ENCODE measurements at places on chromosomes 6 and 20. TPM values are rescaled to one million over a fixed set of nuclear protein-coding genes. Genes with fewer than 3 reads are reported as not detected.
A peak's percentile ranks its signal among the peaks of the same experiment; 100 is the strongest.

GRCh38 chr6:170182781-170183120 is 108.1 kb downstream of the DLL1 start:
- DNase-seq = no peak
- peaks cover 6% of the 10 kb centered on the region for H3K27me3 ChIP-seq
- no peaks in the 10 kb centered on the region for H3K36me3 ChIP-seq
- H3K4me3 ChIP-seq = no peak overlapping the region

DNA sequence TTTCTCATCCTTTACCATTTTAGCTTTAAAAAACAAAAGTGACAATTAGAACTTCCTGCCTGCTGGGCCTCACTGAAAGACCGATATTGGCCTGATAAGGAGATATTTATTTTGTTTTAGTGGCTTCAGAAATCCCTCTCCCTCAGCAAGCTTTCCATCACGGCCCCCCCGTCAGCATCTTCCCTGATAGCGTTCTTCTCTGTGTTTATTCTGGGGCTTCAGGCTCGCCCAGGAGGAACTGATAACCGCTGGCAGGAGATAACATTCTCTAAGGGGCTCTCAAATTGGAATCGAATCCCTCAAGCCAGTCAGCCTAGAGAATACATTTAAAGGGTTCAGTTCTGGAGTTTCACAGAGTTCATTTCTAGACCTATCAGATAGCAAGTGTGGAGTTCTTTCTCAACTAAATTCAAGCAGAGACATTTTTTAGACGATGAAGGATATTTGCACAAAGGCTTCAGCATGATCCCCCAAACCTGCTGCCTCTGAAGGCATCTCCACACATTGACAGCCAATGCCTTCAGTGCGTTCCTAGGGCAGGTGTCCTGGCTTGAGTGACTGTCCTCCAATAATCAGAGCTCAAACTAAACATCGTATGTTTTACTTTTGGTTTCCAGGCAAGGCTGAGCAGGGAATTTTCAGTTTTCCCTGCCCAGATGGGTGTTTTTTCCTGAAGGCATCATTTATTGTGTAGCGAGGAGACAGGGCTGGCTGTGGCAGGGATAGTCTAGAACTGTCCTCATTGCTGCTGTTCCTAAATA is 17.0 kb downstream of the PRDM1 start:
- no peaks in the 10 kb centered on the region for H3K36me3 ChIP-seq
- peak overlapping the region; percentile 23 for H3K4me3 ChIP-seq
- DNase-seq = no peak
- H3K27ac ChIP-seq = peak overlapping the region; percentile 50
- H3K4me1 ChIP-seq = peaks cover 38% of the 10 kb centered on the region

DNA sequence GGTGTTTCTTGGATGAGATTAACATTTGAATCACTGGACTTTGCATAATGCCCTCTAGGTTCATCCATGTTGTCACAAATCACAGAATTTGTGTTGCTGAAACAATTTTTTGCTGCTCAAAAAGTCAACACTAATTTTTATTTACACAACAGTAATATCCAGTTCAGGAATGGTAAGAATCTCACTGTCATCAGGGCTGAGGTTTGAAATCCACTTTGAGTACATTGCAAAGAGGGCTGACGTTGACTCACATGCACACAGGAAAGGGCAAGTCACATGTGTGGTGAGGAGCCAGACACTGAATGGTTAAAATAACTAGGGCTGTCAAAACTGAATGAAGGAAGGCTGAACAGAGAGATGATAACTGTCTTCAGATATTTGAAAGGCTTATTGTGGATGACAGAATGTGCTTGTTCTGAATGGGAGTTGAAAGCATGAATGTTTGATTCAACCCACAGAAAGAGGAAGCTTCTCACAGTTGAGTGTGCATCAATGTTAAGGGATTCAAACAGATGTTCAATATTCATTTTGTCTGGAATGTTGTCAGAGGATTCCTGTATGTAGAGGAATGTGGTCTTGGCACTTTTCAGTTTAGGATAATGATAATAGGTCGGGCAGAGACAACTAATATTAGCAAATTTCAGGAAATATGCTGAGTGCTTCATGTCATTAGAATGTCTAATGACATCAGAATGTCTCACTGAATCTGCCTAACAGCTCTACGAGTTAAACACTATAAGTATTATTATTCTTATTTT is 3.6 kb upstream of the ADGRG6 start:
- no peak overlapping the region for H3K4me3 ChIP-seq
- H3K27ac ChIP-seq = no peak overlapping the region
- peaks cover 27% of the 10 kb centered on the region for H3K27me3 ChIP-seq
- no peak for DNase-seq
- no peaks in the 10 kb centered on the region for H3K4me1 ChIP-seq

The ZBTB24 gene
- 7.7 TPM for total RNA-seq

GRCh38 chr20:8246716-8247115 is 114.7 kb downstream of the PLCB1 start:
- H3K4me1 ChIP-seq = no peaks in the 10 kb centered on the region
- no peaks in the 10 kb centered on the region for H3K27me3 ChIP-seq
- no peaks in the 10 kb centered on the region for H3K36me3 ChIP-seq
- no peak for DNase-seq

GRCh38 chr20:62066339-62066982 is 780 bp upstream of the TAF4 start:
- peak overlapping the region; percentile 80 for H3K27ac ChIP-seq
- H3K4me3 ChIP-seq = peak overlapping the region; percentile 52
- H3K4me1 ChIP-seq = peaks cover 23% of the 10 kb centered on the region
- peak; percentile 60 for DNase-seq

- peaks cover 4% of the 10 kb centered on the region for H3K4me1 ChIP-seq
- no peak for DNase-seq
- H3K36me3 ChIP-seq = no peaks in the 10 kb centered on the region
- no peaks in the 10 kb centered on the region for H3K27me3 ChIP-seq
- no peak overlapping the region for H3K4me3 ChIP-seq
Measured at GRCh38 chr6:42212442-42212841, 5.2 kb downstream of the MRPS10 start.

GRCh38 chr6:105794239-105794638 is 291.9 kb upstream of the PRDM1 start:
- peaks cover 51% of the 10 kb centered on the region for H3K4me1 ChIP-seq
- H3K4me3 ChIP-seq = no peak overlapping the region
- H3K27me3 ChIP-seq = no peaks in the 10 kb centered on the region
- no peaks in the 10 kb centered on the region for H3K36me3 ChIP-seq
- peak; percentile 77 for DNase-seq
- peak overlapping the region; percentile 2 for H3K27ac ChIP-seq

GRCh38 chr6:36150283-36150682 is 20.0 kb downstream of the MAPK13 start:
- no peak for DNase-seq
- H3K4me3 ChIP-seq = no peak overlapping the region
- H3K27ac ChIP-seq = no peak overlapping the region
- H3K27me3 ChIP-seq = no peaks in the 10 kb centered on the region
- H3K4me1 ChIP-seq = peaks cover 26% of the 10 kb centered on the region

DNA sequence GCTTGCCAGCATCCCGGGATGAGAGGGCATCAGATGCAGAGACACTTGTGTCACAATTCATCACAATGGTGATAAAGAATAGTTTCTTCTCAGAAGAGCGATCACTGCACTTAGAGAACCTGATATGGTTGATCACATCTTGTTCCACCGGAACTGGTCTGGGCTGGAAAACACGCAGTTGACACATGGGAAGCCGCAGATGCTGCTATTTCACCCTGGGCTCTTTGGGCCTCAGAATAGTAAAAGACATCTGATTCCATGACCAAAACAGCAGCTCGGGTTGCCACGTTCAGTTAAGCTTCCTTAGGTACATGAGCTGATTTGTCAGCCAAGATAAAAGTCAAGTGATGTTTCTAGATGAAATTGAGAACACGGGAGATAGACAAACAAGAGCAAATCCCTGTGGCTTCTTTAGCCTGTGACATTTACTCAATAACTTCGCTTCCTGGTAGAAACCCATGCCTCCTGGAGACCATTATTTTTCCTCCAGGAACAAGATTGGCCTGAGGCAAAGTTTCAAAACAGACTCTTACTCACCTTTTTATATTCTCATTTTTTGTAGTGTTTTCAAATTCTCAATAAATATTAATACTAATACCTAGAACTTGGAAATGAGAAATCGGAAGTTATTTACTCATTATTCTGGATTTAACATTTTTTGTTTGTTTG is 59.4 kb downstream of the TRMT6 start:
- DNase-seq = no peak
- no peaks in the 10 kb centered on the region for H3K27me3 ChIP-seq
- H3K27ac ChIP-seq = no peak overlapping the region

The TSPO2 gene
- total RNA-seq = not detected

GRCh38 chr20:58984691-58985090 is 3.6 kb downstream of the NELFCD start:
- H3K36me3 ChIP-seq = no peaks in the 10 kb centered on the region
- no peak overlapping the region for H3K27ac ChIP-seq
- H3K4me3 ChIP-seq = no peak overlapping the region

The GABRR1 gene
- not detected for total RNA-seq

GRCh38 chr20:1684872-1685271 is 27.3 kb upstream of the SIRPG start:
- DNase-seq = no peak
- no peak overlapping the region for H3K27ac ChIP-seq
- H3K4me3 ChIP-seq = no peak overlapping the region
- H3K36me3 ChIP-seq = no peaks in the 10 kb centered on the region

The SCGN gene
- not detected for total RNA-seq

The CAGE1 gene
- not detected for total RNA-seq

DNA sequence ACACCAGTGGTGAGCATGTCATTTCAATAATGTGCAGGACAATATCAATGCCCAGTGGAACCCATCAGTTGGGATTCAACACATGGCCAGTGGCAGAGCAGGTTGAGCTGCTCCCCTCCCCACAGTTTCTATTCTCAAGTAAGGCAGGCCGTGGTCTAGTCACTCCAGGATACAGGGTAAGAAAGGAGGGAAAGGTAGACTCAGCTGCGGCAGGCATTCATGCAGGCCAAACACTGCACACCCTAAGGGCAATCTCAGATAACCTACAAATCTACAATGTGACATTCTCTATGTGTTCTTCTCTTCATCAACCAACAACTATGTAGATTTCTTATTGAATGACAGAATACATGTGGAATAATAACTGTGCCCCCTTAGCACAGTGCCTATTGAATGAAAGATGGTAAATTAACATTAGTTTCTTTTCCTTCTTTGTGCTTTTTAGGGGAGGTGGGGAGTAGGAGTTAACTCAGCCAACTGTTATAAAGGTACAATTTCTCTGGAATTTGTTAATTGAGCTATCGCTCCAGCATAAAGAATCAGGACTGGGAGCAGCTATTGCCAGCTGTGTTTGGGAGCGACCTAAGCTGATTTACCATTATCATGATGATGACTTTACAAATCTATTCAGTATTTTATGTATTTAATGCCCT is 89.7 kb downstream of the FAM50B start:
- H3K4me3 ChIP-seq = no peak overlapping the region
- no peaks in the 10 kb centered on the region for H3K36me3 ChIP-seq
- H3K27me3 ChIP-seq = peaks cover 14% of the 10 kb centered on the region
- no peak for DNase-seq
- H3K4me1 ChIP-seq = no peaks in the 10 kb centered on the region

GRCh38 chr6:169779092-169779815 is 27.8 kb downstream of the ERMARD start:
- no peak overlapping the region for H3K4me3 ChIP-seq
- H3K27ac ChIP-seq = no peak overlapping the region
- peaks cover 59% of the 10 kb centered on the region for H3K36me3 ChIP-seq
- no peaks in the 10 kb centered on the region for H3K4me1 ChIP-seq

DNA sequence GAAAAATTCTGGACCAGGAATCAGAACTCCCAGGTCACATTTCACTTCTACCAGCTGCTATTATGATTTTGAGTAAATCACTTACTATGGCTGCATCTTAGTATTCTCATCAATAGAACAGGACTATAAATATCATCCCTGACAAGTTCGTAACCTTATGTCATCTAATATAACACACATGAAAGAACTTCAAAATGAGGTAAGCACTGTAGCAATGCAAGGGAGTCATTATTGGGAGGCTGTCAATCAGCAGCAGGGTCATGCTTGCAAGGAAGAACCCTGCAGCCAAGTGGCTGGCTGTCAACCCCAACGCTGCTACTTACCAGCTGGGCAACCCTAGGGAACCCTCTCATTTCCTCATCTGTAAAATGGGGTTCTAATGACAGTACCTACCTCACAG is 123.3 kb upstream of the B3GAT2 start:
- H3K36me3 ChIP-seq = no peaks in the 10 kb centered on the region
- no peak overlapping the region for H3K27ac ChIP-seq
- no peak for DNase-seq
- H3K4me1 ChIP-seq = peaks cover 5% of the 10 kb centered on the region
- H3K4me3 ChIP-seq = no peak overlapping the region

The OTOR gene
- not detected for total RNA-seq

DNA sequence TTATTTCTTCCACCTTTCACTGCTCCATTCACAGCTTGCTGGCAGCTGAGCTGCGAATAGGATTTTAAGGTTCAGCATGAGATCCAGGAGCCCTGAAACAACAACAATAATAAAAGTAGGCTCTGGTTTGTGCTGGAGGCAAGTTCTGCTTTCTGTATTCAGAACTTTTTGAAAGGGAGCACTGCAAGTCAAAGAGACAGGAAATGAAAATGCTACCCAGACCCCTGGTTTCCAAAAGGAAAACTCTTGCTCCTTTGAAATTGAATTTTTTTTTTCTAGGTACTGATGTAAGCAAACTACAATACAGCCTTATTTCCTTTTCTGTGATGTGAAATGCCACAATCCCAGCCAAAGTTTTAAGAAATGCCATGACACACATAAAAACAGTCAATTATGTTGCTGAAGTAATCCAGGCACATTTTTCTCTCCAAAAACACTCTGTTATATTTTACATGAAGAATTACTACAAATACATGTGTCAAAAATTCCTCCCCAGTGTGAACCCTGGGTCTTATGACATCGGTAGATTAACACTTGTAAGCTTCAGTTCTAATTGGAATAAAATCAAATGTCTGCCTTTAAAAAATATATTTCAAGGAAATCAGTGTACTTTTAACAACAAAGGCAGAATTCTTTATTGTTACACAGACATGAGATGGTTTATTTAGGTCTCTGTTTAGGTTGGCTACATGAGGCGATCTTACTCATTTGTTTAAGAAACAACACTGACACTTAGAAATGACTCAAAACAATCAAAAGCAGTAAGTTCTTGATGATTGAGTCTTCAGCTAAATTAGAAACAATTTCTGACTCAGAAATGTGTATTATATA is 656.7 kb downstream of the EPHA7 start:
- no peaks in the 10 kb centered on the region for H3K27me3 ChIP-seq
- no peak overlapping the region for H3K27ac ChIP-seq
- no peaks in the 10 kb centered on the region for H3K36me3 ChIP-seq
- no peak overlapping the region for H3K4me3 ChIP-seq
- no peak for DNase-seq
- no peaks in the 10 kb centered on the region for H3K4me1 ChIP-seq

GRCh38 chr6:115832786-115833185 is 227.9 kb downstream of the FRK start:
- H3K4me3 ChIP-seq = no peak overlapping the region
- H3K27me3 ChIP-seq = no peaks in the 10 kb centered on the region
- H3K4me1 ChIP-seq = no peaks in the 10 kb centered on the region
- no peak overlapping the region for H3K27ac ChIP-seq
- DNase-seq = peak; percentile 47
- H3K36me3 ChIP-seq = no peaks in the 10 kb centered on the region

The PLEKHG1 gene
- total RNA-seq = 27.8 TPM

The CDK19 gene
- total RNA-seq = 21.3 TPM

GRCh38 chr6:30787954-30788353 is 43.6 kb upstream of the IER3 start:
- no peak for DNase-seq
- H3K4me1 ChIP-seq = peaks cover under 1% of the 10 kb centered on the region
- H3K27ac ChIP-seq = no peak overlapping the region
- H3K36me3 ChIP-seq = no peaks in the 10 kb centered on the region
